Inflammatory macrophage (primary cell): ENCODE measurements at places on chromosomes 2 and 18.

DNA sequence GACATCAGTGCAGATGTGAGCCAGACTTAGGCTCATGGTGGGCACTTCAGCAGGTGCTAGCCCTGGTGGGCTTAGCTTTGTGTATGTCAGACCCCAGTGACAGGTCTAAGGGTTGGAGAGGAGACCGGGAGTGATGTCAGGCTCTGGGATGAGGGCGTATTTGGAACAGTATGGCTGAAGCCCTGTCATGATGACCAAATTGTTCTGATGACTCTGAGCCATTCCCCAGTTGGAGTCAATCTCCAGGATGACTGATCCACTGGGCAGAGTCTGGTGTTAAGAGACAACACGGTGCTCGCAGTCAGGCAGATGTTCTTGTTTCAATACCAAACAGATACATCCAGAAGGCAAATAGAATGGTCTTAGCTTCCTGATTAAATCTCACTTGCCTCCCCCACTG lies 241.5 kb downstream of the SOX11 start:
- DNase-seq, result no peak

DNA sequence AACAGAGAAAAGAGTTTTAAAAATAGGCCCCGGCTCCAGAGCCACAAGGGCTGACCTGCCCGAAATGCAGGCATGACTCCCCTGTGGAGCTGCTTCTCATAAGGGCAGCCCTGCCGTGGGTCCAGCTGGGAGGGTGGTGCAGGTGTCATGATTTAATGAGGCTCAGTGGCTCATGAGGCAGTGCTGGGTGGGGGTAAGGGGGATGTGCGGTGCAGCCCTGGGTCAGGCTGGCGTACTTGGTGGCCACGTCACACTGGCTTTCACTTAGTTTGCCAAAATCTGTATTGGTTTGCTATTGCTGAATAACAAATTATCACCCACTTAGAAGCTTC lies 33.6 kb downstream of the HJURP start:
- DNase-seq, result no peak

DNA sequence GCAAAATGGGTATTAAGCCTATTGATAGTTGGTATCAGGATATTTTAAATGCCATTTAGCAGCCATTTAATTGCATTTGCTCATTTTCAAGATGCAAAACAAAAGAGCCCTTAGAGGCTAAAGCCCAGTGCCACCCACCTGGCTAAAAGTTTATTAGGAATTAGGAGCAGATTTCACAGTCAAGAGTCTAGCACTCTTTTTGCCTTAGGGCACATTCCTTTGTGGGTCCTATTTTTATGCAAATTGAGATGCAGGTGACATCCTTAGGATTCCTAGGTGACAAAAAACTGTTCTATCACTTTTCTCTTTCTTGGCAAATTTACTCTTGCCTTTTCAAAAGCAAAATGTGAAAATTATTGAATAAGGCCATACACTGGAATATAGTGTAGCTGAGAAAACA lies 42.0 kb downstream of the CTNNA2 start:
- DNase-seq, result no peak

GRCh38 chr2:226488034-226488433 lies 311.6 kb downstream of the IRS1 start:
- DNase-seq, result no peak

DNA sequence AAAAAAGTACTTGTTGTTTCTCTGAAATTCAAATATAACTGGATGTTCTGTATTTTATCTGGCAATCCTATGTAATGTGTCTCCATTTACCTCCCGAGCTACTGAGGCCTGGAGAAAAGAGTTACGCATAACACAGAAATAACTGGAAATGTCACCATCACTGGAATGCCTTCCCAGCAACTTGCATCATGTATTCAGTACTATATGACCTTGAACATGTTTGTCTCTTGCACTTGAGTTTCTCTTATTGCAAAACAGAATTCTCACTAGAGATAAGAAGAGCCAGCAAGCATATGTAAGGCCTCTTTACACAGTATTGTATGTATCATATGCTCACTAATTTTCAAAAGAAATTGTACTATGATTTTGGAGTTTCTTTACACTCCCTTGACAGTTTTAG lies 99.6 kb upstream of the CTAGE1 start:
- DNase-seq, result no peak

- DNase-seq, result no peak
Observed at GRCh38 chr2:65483763-65484162, 51.4 kb upstream of the SPRED2 start.

DNA sequence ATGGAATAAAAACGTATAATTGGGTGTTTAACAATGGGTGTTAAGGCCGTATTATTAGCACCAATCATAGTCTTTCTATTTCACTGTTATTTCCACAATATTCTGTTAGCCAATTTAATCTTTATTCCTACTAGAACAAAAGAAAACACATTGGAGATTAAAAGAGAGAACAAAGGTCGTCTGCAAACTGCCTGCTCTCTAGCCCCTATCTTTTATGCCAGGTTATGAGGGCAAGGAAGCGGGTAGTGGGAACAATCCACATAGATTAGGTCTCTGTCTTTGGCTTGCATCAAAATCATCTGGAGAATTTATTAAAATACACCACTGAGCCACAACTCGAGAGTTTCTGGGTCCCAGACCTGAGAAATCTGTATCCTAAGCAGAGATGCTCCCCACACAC lies 69.4 kb upstream of the DSC1 start:
- DNase-seq, result no peak

DNA sequence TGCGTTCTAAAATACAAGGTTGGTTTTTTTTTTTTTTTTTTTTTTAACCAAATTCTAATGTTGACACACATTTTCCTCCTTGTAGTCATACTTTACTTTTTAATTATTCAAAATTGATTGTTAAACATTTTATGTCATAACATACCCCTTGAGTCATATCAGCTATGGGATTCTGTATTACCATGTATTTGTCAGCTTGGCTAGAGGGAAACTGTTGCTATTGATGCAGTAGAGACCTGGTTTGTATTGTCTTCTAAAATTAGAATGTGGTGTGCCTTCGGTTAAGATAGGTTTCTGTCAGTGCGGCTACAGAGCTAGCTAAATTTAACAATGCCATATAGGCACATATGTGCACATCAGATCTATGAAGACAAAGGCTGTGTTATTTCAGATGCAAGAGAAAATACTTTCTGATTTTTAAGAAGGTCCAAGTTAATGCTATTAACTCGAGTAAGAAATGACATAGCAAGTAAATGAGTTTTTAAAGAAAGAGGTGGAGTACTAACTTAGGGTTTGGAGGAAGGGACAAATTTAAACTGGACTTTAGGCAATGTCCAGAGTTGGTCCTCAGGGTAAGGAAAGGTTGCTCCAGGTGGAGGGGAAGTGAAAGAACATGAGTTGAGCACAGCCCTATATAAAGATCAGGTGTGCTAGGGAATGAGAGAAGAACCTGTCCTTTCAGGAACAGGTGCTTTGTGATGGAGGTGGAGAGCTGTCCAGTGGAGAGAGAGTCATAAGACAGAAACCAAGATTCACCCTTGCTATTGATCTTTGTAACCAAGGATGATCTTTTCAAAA lies 152.3 kb downstream of the PRPF40A start:
- no peak for DNase-seq

DNA sequence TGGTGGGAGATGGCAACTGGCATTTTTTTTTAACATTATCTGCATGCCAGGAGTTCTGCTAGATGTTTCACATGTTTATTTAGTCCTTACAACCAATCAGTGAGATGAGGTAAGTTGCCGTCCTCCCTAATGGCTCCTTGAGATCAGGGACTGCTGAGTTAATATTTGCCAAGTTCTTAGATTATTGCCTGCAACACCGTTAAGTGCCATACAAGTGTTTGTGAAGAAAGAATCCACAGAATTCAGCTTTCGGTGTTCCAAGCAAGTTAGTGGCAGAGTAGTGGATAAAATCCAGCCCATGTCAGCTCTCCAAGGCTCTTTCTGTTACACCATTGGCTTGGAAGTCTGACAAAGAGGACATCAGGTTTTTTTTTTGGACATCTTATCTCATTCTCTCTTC lies 95.9 kb downstream of the C1QL2 start:
- no peak for DNase-seq

DNA sequence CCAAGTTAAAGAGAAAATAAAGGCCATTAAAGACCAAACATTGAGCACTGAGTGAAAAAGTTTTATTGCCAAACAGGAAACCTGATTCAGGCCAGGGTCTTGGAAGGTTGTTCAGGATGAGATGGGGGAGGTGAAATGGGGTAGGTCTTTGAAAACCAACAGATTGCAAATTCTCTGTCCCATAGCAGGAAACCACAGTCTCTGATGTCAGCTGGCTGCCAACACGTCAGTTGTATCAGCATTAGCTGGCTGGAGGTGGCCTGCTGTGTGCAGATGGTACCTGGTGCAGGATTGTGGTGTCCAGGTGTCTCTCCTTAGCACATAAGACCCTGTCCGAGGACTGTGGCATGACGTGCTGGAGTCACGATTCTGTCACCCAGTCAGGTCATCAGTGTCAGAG lies 106.3 kb downstream of the MSH2 start:
- DNase-seq, result no peak

DNA sequence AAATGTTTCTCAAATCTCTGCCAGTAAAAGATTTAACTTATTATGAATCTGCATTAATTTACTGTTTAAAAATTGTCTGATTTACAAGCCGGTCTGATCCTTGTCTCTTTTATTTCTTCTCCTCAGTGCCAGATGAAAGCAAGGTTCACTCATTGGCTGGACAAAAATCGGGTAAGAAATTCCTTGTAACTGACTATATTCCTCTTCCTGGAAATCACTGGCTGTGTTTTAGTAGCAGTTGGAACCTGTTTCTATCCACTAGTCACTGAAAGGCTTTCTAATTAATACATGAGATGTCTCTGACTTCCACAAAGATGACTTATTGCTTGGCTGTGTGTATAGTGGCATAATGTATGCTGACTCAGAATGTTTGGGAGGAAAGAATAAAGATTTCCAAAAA lies 436.6 kb upstream of the NRP2 start:
- DNase-seq, result no peak

DNA sequence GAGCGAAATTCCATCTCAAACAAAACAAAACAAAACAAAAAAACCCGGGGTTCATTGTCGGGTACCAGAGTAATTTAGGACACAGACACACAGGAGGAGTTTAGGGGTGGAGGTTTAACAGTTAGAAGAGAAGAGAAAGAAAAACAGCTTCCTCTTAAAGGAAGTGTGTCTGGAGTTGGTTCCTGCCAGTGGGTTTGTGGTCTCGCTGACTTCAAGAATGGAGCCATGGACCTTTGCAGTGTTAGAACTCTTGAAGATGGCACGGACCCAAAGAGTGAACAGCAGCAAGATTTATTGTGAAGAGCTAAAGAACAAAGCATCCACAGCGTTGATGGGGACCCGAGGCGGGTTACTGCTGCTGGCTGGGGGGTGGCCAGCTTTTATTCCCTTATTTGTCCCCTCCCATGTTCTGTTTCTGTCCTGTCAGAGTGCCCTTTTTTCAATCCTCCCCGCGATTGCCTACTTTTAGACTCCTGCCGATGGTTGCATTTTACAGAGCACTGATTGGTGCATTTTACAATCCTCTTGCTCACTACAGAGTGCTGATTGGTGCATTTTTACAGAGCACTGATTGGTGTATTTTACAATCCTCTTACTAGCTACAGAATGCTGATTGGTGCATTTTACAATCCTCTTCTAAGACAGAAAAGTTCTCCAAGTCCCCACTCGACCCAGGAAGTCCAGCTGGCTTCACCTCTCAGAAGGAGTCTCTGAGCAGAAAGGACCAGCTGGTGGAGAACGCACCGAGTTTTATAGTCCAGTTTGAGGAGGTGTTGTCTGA lies 28.7 kb upstream of the ATP8B1 start:
- no peak for DNase-seq

- no peak for DNase-seq
Observed at GRCh38 chr2:50395605-50396297, 636.2 kb downstream of the NRXN1 start.

- no peak for DNase-seq
Observed at GRCh38 chr18:40607542-40608148, 1347.4 kb upstream of the PIK3C3 start.

- DNase-seq, result no peak
Observed at GRCh38 chr2:1633936-1634587, 110.3 kb downstream of the PXDN start.

GRCh38 chr18:58180172-58180571 lies 136.1 kb downstream of the NEDD4L start:
- DNase-seq, result no peak

GRCh38 chr2:8049176-8049575 lies 632.7 kb upstream of the ID2 start:
- no peak for DNase-seq

DNA sequence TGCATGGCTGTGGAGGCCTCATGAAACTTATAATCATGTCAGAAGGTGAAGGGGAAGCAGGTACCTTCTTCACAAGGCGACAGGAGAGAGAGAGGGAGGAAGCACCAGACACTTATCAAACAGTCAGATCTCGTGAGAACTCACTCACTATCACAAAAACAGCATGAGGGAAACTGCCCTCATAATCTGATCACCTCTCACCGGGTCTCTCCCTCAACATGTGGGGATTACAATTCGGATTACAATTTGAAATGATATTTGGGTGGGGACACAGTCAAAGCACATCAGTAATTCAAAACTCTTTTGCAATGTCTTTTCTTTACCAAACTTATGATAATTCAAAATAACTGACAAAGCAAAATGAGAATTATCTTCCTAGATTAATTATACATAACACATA lies 8.5 kb upstream of the CCDC68 start:
- DNase-seq, result no peak

GRCh38 chr18:8976606-8977005 lies 125.9 kb upstream of the NDUFV2 start:
- DNase-seq, result no peak

DNA sequence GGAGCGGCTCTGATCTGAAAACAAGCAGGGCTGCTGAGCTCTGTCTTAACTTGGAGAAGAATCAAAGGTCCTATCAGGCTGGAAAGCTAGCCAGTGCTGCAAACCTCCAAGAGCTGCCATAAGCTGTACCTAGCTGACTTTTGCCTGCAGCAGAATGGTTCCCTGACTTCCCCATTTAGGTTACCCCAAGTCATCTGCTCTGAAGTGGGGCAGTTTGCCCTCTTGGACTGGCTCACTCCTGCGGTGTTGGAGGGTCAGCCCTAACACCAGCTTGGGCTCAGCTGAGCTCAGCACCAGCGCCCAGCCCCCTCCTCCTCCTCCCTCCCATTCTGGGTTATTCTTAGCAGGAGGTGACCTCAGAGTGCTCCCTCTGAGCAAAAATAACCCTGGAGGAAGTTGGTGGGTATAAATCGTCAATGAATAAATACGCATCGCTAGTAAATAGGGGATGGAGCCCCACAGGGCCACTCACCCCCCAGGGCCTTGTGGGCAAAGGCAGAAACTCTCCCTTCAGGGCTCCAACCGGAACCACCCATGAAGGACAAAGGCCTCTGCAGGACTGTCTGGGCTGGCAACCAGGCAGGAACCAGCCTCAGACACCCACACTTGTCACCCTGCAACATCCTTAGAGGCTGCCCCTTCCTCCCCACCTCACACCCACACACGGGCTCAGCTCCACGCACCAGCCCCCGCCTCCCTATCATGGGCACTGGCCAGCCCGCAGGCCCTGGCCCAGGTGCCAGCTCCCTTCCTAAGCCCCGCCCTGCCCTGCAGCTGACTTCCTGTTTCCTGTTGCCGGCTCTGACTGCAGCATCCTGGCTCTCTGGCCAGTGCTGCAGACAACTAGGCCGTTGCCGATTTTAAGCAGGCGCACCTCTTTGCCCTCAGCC lies 46.9 kb downstream of the DNMT3A start:
- peak; percentile 86 for DNase-seq
